H9 (cell line): ENCODE measurements at places on chromosomes 12 and 14. TPM values are rescaled to one million over a fixed set of nuclear protein-coding genes. Genes with fewer than 3 reads are reported as not detected.

DNA sequence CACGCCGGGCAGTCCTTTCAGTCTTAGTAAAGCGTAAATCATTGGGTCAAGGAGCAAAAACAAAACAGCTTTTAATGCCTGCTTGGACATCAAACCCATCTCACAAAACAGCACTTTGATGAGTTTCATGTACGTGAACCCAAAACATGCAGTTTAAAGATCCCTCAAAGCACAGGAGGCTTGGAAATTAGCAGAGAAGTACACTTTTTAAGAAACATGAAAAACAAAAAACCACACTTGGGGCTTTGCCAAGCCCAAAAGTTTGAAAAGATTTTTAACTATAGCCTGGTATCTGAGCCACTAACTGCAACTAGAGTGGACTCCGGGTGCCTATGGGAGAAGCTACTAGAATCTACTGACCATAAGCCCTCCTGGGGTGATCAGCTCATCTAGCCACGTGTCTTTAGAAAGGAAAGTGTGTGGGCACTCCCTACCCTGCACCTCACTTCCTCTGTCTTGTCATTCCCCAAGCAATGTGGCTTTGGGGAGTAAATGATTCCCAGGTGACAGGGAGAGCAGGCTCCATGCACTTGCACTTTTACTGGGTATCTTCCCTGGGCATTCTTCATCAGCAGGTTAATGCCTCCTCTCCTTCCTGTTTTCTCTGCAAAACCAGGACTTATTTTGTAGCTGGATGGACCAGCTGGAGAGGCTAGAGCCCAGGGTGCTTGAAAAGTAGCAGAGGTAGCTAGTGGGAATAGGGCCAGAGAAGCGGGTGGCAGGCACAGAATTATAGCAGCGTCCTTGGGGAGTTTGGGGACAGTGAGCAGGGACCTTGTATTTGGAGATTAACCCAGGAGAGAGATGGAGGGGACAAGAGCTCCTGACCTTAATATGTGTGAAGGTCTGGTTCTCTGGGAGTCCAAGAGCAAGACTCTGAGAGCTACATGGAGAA, 339.3 kb downstream of the BCL11B start:
- H3K36me3 ChIP-seq, result no peaks in the 10 kb centered on the region
- no peak for DNase-seq
- H3K27me3 ChIP-seq, result no peaks in the 10 kb centered on the region
- H3K27ac ChIP-seq, result no peak overlapping the region
- no peaks in the 10 kb centered on the region for H3K4me1 ChIP-seq

DNA sequence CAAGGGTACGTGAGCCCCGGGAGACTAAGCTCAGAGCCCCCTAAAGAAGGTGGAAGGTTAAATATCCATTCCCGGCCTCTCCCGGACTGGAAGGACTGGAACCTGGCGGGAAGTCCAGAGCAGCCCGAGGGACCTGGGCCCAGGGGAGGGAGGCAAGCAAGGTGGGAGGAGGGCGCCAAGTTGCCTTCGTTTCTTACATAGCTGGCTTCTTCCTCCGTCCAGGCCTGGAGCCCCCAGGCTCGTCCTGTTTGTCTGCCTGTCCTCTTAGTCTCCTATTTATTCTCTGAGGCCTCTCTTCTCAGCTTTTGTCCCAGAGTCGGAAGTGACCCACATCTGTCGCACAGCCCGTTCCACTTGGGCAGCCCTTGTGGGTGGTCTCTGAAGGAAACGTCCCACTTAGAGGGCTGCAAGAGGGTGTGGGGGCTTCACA, 745 bp downstream of the PCK2 start:
- no peak for DNase-seq
- no peaks in the 10 kb centered on the region for H3K27me3 ChIP-seq
- no peak overlapping the region for H3K27ac ChIP-seq

DNA sequence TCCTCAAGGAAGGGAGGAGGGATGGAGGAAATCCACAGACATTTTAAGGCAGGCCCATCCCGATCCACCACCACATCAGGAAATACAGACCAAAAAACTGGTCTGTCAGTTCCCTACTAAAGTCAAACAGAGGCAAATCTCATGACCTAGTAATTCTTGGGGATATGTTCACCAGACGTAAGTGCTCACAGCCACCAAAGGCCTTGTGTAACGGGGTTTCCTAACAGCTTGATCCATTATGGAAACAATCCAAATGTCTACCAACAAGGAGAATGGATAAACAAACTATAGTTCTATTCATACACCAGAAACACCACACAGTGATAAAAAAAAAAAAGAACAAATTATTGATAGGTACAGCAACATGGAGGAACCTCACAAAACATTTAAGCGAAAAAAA, 72.9 kb downstream of the PRKAB1 start:
- H3K27me3 ChIP-seq, result no peaks in the 10 kb centered on the region
- no peaks in the 10 kb centered on the region for H3K4me1 ChIP-seq
- peaks cover 54% of the 10 kb centered on the region for H3K36me3 ChIP-seq
- DNase-seq, result no peak
- no peak overlapping the region for H3K27ac ChIP-seq

The HECTD1 gene
- total RNA-seq, result 121 and 135 TPM in 2 replicates

GRCh38 chr14:51242545-51243490, 2.8 kb downstream of the TMX1 start:
- peak; percentile 45 for DNase-seq
- peaks cover 9% of the 10 kb centered on the region for H3K4me1 ChIP-seq
- no peak overlapping the region for H3K4me3 ChIP-seq
- peaks cover 35% of the 10 kb centered on the region for H3K36me3 ChIP-seq
- peak overlapping the region; percentile 75 for H3K27ac ChIP-seq
- no peaks in the 10 kb centered on the region for H3K27me3 ChIP-seq

The MORN3 gene
- total RNA-seq, result 0.24 and 0.37 TPM in 2 replicates

GRCh38 chr12:85626001-85626783, 210.0 kb downstream of the RASSF9 start:
- H3K4me3 ChIP-seq, result no peak overlapping the region
- no peak overlapping the region for H3K27ac ChIP-seq
- H3K36me3 ChIP-seq, result no peaks in the 10 kb centered on the region
- no peaks in the 10 kb centered on the region for H3K4me1 ChIP-seq
- DNase-seq, result no peak
- H3K27me3 ChIP-seq, result no peaks in the 10 kb centered on the region

The AVPR1A gene
- total RNA-seq, result 0.13 and 0.22 TPM in 2 replicates

- H3K27me3 ChIP-seq, result no peaks in the 10 kb centered on the region
- no peaks in the 10 kb centered on the region for H3K4me1 ChIP-seq
- H3K36me3 ChIP-seq, result no peaks in the 10 kb centered on the region
- H3K4me3 ChIP-seq, result no peak overlapping the region
- no peak for DNase-seq
These were observed 98.3 kb downstream of the SPTSSA start for GRCh38 chr14:34363733-34364134.

The SIX4 gene
- 26.5 and 28.9 TPM in 2 replicates for total RNA-seq

DNA sequence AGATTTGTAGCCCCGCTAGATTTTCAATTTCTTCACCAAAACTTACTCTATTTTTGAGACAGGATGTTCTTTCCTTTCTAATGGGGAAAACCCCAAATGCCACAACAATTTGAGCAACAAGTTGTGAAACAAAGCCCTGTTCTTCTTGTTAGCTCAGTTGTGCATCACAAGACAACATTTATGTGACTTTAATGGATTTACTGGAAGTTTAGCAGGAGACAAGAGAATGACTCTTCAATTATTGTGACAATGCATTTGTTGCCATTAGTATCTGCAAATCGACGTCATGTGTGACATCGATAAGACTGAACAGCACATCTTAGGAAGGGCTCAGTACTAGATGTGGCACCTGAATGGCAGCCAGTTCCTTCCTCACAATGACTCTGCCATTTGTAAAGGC, 1028.9 kb upstream of the TMEM132C start:
- DNase-seq, result no peak
- peaks cover 7% of the 10 kb centered on the region; the same call in 1 of the 2 replicates for H3K4me1 ChIP-seq

DNA sequence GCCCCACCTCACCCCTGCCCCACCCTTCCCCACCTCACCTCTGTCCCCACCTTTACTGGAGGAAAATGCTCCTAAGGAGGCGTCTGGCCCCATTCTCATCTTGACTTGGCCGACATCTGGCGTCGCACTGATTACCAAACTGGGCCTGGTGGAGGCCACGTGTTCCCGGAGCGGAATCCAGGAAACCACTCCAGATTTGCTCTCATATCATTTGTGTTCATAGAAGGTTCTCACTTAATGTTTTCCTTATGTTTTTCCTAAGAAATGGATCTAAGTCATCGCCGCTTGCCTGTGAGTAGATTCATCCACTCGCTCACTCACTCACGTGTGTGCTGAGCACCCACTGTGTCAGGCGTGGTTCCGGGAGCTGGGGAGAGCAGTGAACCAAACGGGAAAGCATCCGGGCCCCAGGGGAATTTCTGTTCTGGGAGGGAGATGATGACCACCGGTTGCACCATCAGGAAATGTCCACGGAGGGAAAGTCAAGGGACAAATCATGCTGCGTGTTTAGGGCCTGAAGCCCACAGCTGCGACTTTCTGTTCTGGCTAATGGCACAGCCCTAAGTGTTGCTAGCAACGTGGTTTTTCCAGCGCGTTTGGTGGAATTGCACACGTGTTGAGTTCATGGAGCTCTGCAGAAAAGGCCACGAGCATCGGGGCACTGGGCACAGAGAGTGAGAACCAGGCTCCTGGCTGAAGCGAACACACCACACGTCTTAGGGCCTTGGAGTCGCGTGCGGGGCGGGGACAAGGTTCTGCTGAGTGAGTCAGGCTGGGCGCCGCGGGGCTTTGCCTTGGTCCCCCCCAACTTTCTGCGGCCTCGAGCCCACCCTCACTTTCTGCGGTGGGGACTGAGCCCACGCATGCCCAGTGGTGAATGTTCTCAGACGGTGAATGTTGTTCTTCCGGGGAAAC, 57.7 kb downstream of the ADGRD1 start:
- no peak overlapping the region for H3K27ac ChIP-seq
- no peak overlapping the region for H3K4me3 ChIP-seq
- DNase-seq, result no peak
- H3K27me3 ChIP-seq, result no peaks in the 10 kb centered on the region; the same call in 1 of the 2 replicates
- H3K36me3 ChIP-seq, result no peaks in the 10 kb centered on the region; the same call in 2 of the 3 replicates
- H3K4me1 ChIP-seq, result no peaks in the 10 kb centered on the region

The ACOT6 gene
- total RNA-seq, result not detected in 2 replicates
